ENCODE measurements at places on chromosomes 7 and 10.
A peak's percentile ranks its signal among the peaks of the same experiment; 100 is the strongest.

GRCh38 chr10:114714281-114714741, 56.2 kb upstream of the ABLIM1 start:
- peak; percentile 57 for DNase-seq

GRCh38 chr10:116879817-116880216, 30.5 kb downstream of the ENO4 start:
- no peak for DNase-seq

DNA sequence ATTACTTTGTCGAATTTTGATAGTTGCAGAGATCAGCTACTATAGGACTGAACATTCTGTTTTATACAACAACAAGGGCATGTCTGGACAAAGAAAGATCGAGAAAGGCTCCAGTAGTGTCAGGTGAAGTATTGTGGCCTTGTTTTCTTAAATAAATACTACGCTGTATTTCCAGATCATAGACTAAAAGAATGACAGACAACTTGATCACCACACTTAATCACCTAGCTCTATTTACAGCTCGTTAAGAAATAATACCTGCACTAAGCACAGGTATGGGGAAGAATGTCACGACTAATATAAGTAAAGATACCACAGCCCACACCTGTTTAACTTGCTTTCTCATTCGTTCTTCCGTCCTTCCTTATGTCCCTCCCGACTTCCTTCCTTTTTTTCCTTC, 269.2 kb downstream of the HGF start:
- no peak for DNase-seq

DNA sequence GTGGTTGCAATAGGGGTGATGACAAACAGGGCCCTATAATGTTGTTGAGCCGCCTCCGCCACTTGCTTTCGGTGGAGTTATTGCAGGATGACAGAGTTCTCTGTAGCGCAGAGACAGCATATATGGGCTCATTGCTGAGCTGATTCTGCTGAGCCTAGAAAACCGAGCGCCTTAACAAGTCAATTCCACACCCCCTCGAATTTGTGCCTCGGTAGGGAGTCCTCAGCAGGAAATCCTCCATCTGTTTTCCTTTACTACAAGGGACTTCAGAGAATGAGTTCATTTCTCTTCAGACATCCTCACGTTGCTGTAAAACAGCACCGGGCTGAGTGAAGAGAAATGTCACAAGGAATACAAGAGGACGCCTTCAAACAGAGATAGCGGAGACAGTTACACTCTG, 90.7 kb upstream of the KIAA1217 start:
- DNase-seq, result no peak

DNA sequence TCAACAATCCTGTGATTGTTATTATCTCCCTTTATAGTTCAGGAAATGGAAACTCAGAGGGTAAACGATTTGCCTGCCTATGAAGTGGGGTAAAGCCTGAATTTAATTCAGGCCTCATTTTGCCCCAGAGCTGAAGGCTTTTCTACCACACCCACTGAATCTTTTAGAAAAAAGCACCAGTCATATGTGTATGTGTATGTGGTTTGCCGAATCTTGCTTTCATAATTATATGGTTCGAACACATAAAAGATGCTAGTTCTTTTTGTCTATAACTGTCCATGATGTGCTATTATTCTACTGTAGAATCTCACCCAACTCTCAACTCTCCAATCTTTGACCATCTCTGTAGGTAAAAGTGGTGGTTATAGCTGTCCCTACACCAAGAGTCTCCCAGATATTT, 83.6 kb downstream of the MYOF start:
- DNase-seq, result no peak

DNA sequence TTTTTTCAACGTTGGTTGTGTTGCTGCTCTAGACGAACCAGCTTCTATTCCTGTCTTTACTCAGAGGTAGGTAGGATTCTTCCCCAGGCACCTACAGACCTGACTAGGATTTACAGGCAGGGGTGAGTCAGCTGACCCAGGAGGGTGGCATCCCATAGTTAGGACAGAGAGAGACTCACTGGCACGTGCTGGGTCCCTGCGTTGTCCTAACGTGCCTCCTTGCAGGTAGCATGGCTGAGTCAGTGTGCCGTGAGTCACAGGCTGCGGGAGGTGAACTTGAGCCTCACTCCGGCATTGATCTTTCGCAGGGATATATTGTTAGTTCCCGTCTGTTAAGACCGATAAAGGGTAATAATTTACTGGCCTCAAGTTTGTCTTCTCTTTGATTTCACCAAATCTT, 96.5 kb downstream of the PFKFB3 start:
- DNase-seq, result no peak

DNA sequence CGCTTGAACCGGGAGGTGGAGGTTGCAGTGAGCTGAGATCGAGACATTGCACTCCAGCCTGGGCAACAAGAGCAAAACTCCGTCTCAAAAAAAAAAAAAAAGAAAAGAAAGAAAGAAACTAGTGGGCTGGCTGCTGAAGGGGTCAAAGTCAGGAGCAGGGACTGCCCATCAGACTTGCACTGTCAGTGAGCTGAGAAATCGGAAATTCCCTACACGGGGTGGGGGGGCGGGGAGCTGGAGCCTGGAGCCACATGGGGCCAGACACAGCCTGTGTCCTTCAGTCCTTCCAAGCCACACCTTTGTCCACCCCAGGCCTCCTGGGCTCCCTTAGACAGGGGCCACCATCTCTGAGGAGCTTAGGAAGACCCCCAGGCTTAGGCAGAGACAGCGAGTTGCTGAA, 34.5 kb downstream of the SRRM3 start:
- no peak for DNase-seq

GRCh38 chr7:133712544-133712943, 414.6 kb upstream of the LRGUK start:
- no peak for DNase-seq

DNA sequence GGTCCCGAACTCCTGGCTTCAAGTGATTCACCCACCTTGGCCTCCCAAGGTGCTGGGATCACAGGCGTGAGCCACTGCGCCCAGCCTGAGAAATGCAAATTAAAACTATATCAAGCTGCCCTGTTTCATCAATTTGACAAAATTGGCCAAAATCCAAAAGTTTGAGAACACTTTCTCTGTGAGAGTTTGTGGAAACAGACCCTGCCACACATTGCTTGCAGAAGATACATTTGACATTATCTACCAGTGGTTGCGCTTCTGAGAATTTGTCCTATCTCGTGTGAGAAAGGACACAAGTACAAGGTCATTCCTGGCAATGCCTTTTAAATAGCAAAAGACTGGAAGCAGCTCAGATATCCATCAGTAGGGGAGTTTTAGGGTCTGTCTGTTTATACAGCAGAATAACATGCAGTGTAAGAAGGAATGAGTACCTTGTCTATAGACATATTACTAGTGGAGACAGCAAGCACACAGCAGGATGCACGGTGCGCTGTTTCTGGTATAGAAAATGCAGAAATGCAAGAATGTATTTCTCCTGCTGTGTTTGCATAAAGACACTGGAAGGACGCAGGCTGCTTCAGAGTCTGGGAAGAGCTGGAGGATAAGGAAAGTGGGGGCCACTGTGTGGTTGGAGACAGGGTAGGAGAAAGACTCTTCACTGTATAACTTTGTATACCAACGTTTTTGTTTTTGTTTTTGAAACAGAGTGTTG, 4.3 kb downstream of the LHPP start:
- no peak for DNase-seq

GRCh38 chr10:31204090-31204489, 114.9 kb upstream of the ZEB1 start:
- no peak for DNase-seq
